ENCODE measurements at places on chromosomes 3 and 15. TPM values are rescaled to one million over a fixed set of nuclear protein-coding genes. Genes with fewer than 3 reads are reported as not detected.

SLC12A1 gene
- total RNA-seq, result not detected

P2RY13 gene
- not detected for total RNA-seq

GNL3 gene
- 136 TPM for total RNA-seq

ANKUB1 gene
- not detected for total RNA-seq

ALDH1L1 gene
- total RNA-seq, result not detected

ARIH2 gene
- 78.8 TPM for total RNA-seq

STRA6 gene
- 47.2 TPM for total RNA-seq

CORO2B gene
- 1.8 TPM for total RNA-seq

TGM5 gene
- total RNA-seq, result not detected

All from smooth muscle cell of the umbilical artery (primary cell).